Activated T-cell treated with anti-CD3 and anti-CD28 coated beads, Interleukin-2, amount 50 U/mL, for 72 hours (primary cell): ENCODE measurements at places on chromosomes 5 and 9. TPM values are rescaled to one million over a fixed set of nuclear protein-coding genes. Genes with fewer than 3 reads are reported as not detected.

DNA sequence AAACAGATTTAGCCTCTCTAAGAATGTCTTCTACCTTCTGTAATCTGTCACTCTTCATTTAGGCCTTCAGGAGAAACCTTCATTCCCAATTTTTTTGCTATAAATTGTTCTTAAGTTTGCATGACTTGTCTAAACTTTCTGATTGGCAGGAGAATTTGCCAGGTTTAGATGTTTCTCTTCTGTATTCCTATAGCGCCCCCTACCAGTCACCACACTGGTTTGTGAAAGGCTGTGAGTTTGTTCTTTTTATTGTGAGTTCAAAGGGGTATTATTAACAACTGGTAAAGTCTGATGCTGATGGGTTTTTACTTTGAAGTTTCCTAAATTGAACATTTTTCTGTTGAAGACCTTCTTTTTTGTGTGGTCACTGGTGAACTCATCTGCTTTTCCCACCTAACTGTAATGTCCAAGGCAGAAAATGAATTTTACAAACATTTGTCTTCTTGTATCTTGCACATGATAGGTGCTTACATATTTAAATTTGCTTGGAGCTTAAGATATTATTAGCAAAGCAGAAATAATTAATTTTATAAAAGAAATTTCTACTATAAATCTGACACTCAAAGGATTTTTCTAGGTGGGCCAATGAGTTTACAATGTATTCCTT lies 18.4 kb upstream of the F2RL2 start:
- DNase-seq = peak; percentile 72
- peaks cover 24% of the 10 kb centered on the region for H3K36me3 ChIP-seq
- H3K27ac ChIP-seq = no peak overlapping the region
- H3K4me3 ChIP-seq = no peak overlapping the region

DNA sequence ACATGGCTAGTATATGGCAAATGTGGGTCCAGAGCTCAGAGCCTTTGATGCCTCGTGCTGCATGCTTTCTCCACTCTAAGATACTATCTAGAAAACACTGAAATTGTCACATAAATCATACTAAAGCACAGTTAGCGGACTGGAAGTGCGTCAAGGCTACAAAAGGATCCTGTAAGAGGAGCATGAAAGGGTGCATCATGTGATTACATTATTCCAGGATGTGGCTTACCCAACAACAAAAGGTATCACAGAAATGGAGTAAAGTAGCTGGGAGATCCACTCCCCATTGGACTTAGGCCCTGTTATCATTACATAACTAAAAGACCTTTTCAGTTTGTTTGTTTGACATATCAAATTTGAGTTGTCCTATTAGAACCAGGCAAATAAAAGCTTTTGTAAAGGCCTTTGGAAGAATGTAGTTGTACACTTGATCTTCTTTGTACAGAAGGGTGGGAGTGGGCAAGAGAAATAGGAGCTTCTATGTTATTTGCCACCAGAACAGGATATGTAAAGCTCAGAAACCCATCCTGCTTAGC lies 6.9 kb downstream of the SLC31A1 start:
- H3K4me3 ChIP-seq = no peak overlapping the region
- no peaks in the 10 kb centered on the region for H3K27me3 ChIP-seq
- H3K4me1 ChIP-seq = peaks cover 17% of the 10 kb centered on the region
- DNase-seq = no peak
- H3K36me3 ChIP-seq = peaks cover 1% of the 10 kb centered on the region

- no peaks in the 10 kb centered on the region for H3K4me1 ChIP-seq
- H3K36me3 ChIP-seq = no peaks in the 10 kb centered on the region
- no peak overlapping the region for H3K4me3 ChIP-seq
- H3K27me3 ChIP-seq = no peaks in the 10 kb centered on the region
These were observed 540.3 kb downstream of the HINT1 start for GRCh38 chr5:130624805-130625204.

DNA sequence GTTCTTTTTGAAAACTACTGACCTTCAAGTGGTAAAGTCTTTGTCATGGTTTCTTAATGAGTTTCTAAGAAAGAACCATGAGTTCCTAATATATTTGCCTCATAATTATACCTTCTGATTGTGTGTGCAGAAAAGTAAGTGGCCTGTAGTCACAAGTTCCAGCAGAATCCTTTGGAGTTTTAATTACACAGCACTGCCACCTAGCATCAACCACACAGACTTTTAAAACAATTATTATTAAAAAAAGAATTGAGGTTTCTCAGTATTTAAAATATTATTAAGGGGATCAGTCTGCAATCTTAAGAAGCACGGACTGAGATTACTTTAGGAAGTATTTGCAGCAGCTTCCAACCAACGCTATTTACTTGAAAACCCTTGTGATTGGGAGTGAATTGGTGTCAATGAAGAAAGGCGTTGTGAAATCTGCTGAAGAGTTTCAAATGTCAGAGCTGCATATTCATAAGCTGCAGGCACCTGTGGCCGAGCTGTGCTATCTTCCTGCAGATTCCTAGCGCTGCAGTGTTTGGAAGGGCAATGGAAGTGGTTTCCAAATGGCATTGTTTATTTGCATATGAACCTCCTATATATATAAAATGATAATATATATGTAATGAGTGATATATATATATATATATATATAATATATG lies 1074.2 kb upstream of the WWC1 start:
- no peaks in the 10 kb centered on the region for H3K36me3 ChIP-seq
- H3K4me3 ChIP-seq = no peak overlapping the region
- no peaks in the 10 kb centered on the region for H3K27me3 ChIP-seq
- no peak overlapping the region for H3K27ac ChIP-seq

GRCh38 chr5:35127006-35127405 lies 79.3 kb upstream of the AGXT2 start:
- DNase-seq = no peak
- no peak overlapping the region for H3K4me3 ChIP-seq
- H3K36me3 ChIP-seq = no peaks in the 10 kb centered on the region
- H3K27me3 ChIP-seq = peaks cover 64% of the 10 kb centered on the region
- peaks cover 24% of the 10 kb centered on the region for H3K4me1 ChIP-seq
- H3K27ac ChIP-seq = no peak overlapping the region

DNA sequence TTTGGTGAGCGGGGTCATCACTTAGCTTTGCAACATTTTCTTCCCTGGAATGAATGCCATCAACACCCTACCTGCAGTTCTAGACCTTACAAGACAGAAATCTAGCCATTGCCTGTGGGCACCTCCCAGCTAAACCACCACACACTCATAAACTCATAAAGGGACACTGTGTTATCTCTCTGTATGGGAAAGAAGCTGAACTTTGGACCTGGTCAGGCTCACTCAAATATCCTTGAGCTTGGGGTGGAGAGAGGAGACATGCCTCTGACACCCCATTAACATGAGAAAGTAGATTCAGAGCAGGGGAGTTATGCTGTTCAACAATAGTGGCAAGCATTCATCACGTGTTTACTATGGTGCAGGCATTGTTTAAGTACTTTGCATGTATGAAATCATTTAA lies 205.6 kb downstream of the ZNF462 start:
- no peak for DNase-seq
- H3K27me3 ChIP-seq = no peaks in the 10 kb centered on the region
- no peak overlapping the region for H3K27ac ChIP-seq
- no peak overlapping the region for H3K4me3 ChIP-seq

DNA sequence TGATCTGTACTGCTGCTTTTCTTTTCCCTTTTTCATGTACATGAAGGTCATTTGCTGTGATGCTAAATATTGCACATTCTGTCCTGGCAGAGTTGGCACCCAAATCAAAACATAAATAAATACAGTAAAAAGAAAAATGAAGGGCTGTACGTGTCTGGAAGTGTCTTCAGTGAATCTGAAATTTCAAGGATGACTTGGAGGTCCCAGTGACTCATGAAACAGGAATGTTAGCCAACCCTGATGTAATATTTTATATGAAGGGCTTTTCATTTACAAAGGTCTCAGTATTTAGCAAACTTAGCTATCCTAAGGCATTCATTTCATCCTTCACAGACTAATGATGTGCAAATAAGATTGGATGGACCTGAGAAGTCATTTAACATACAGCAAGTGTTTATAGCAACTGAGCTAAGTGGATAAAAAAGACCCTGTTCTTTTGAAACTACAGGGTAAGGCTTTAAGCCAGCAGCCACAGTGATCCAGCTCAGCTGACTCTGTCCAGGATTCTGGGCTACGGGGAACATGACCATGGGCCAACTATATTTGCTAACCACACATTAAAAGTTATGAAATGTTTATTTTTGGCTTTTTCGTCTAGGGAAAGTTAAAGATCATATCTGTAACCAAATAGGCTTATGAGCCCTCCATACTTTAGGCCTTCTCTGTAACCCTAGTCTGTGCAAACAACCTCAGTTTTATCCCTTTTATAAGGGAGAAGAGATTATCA lies 104.0 kb upstream of the DMRTA1 start:
- no peaks in the 10 kb centered on the region for H3K36me3 ChIP-seq
- H3K27me3 ChIP-seq = no peaks in the 10 kb centered on the region
- H3K27ac ChIP-seq = no peak overlapping the region
- H3K4me1 ChIP-seq = no peaks in the 10 kb centered on the region
- no peak overlapping the region for H3K4me3 ChIP-seq

- H3K4me1 ChIP-seq = no peaks in the 10 kb centered on the region
- H3K36me3 ChIP-seq = no peaks in the 10 kb centered on the region
- DNase-seq = no peak
- no peak overlapping the region for H3K4me3 ChIP-seq
- peaks cover 7% of the 10 kb centered on the region for H3K27me3 ChIP-seq
These were observed 169.3 kb downstream of the NR2F1-AS1 start for GRCh38 chr5:93411716-93412115.

PLAC8L1 gene
- 1.4 TPM for total RNA-seq

PCDHGB3 gene
- 0.19 TPM for total RNA-seq
